ENCODE measurements at places on chromosomes 3 and 15. TPM values are rescaled to one million over a fixed set of nuclear protein-coding genes. Genes with fewer than 3 reads are reported as not detected.

Gene SENP8
- 2.8 TPM for total RNA-seq

Gene AZI2
- total RNA-seq: 39.1 TPM

Gene ACP3
- total RNA-seq: not detected

Gene GHRL
- 0.22 TPM for total RNA-seq

Gene HYAL1
- not detected for total RNA-seq

Gene PCOLCE2
- total RNA-seq: 1.1 TPM

Data from activated CD8-positive, alpha-beta T cell treated with anti-CD3 and anti-CD28 coated beads for 36 hours (primary cell).